ENCODE measurements at places on chromosomes 7 and 10.

GRCh38 chr10:89664203-89664602, 19.2 kb upstream of the PANK1 start:
- DNase-seq, result no peak

DNA sequence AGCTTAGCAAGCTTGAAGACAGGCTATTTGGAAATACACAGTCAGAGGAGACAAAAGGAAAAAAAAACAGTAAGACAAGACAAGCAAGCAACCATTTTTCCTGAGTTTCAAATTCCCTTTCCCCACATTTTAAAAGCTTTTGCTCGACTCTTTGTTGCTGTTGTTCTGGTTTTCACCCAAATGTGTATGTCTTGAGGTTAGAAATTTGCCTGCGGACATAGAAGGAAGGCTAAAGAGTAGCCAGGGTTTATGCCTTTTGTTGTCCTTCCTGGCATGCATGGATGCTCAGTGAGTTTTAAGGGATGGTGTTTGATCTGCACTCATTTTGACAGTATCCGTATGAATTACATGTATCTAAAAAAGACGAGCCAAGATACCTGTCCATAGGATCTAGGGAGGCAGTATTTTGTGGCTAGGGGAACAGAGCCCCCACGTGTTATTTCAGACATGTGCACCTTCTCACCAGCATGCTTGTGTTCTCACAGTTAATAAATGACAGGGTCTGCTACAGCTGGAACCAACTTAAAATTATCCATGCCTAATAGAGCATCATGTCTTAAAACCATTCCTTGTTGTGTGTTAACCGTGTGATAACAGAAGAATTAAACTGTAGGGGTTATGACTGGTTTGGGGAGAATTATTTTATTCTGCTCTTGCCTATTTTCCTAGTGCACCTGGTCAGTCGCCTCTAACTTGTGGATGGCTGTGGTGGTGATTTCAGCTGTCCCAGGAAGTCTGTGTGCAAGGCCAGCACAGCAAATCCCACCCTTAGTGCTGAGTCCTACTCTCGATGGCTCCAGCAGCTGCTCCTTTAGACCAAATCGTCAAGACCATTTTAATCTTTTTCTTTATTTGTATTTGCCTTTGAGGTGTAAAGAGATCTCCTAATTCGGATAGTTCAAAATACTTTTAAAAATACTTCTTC, 9.1 kb downstream of the WIPF3 start:
- DNase-seq, result no peak

DNA sequence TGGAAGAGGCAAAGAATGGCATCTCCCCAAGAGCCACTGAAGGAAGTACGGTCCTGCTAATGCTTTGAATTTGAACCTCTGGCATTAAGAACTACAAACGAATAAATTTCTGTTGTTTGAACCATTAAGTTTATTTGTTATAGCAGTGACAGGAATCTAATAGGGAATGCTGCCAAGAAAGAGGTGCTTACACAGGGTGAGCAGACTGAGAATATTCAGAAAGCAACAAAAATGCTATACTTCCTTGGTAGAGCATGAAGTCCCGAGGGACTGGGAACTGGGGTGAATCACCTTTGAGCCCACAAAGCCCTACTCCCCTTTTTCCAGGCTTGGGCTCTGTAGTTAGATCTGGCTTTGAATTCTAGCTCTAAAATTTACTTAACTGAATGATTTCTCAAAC, 45.0 kb downstream of the PANK1 start:
- no peak for DNase-seq

DNA sequence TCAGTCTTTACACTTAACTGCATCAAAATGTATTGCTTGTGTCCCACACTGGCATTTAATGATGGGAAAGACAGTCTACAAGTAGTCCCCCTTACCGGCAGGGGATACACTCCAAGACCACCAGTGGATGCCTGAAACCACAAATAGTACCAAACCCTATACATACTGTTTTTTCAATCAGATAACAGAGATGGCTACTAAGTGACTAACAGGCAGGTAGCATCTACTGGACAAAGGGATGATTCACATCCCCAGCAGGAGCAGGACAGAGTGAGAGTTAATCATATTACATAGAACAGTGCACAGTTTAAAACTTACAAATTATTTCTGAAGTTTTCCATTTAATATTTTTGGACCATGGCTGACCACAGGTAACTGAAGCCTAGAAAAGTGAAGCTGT, 13.2 kb downstream of the TMEM243 start:
- DNase-seq, result no peak

Measured in hematopoietic multipotent progenitor cell treated with erythropoietin and hydrocortisone succinate and interleukin-3 and kit ligand, for 4 days (in vitro differentiated cells).